Stimulated activated CD8-positive, alpha-beta memory T cell treated with anti-CD3 and anti-CD28 coated beads, Interleukin-4, amount 100 ng/mL, for 4 hours (primary cell): ENCODE measurements at places on chromosomes 13 and 19.

GRCh38 chr19:29504454-29504853, 21.3 kb upstream of the VSTM2B start:
- DNase-seq: no peak

DNA sequence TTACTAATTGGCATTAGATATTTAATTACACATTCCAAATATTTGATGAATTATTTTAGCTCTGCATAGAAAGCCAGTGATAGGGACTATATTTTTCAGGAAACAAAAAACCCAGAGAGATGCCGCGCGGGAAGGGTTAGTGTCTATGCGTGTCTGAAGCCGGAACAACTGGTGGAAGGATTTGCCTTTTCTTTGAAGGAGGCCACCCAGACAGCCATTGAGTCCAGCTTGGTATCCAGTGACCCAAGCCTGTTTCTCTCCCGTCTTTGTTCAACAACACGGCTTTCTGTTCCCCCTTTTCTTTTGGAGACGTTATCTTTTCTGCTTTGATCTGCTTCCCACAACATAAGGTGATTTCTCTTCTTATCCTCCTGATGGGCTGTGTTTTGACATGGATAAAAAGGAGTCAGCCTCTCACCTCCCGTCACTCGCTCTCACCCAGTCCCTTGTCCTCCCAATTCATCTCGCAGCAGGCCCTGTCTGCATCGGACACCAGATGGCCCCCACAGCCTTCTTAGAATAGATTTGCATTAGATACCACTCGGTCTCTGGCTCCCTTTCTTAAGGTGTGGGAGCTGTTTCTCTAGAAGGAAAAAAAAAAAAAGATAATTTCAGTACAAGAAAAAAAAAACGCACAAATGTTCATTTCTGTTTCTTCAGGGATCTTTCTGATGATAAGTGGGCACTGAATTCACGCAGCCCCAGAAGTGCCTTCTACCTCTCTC, 361.8 kb downstream of the ZNF536 start:
- no peak for DNase-seq

- DNase-seq: no peak
Measured at GRCh38 chr19:15195371-15196334, 5.1 kb downstream of the NOTCH3 start.

- DNase-seq: no peak
Measured at GRCh38 chr19:1855828-1856255, 7.5 kb downstream of the KLF16 start.

GRCh38 chr13:28299916-28300315, 161.6 kb downstream of the PAN3 start:
- no peak for DNase-seq
